ENCODE measurements at places on chromosomes 5 and 9.
A peak's percentile ranks its signal among the peaks of the same experiment; 100 is the strongest.

DNA sequence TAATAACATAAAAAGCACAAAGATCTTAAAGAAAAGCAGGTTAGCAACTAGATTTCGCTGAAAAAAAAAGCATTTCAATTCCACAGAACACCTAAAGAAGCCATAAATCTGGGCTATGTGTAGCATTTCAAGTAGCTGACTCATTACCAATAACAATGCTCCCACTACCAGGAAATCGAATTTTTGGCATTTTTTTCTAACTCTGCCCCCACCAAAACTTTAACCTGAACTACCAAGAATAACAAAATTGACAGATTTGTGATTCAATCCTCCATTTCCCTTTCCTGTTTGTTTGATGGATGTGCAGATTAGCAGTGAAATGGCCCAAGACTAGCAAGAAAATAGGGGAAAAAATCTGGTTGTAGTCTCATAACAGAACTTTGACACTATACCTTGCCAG, 180.2 kb downstream of the RASEF start:
- DNase-seq = peak; percentile 43

DNA sequence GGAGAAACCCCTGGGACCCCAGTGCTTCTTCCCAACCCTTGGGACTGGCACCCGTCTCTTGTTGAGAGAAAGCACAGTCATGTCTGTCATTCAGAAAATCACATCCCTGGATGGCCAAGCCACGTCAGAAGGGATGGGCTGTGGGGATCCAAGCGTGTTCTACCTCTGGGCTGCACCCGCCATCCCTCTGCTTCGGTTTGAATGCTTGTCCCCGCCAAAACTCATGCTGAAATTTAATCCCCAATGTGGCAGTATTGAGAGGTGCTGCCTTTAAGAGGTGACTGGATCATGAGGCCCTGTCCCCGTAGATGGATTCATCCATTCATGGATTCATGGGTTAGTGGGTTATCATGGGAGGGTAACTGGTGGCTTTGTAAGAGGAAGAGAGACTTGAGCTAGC, 27.0 kb downstream of the CEL start:
- no peak for DNase-seq

- no peak for DNase-seq
These were observed 15.8 kb upstream of the LRRC70 start for GRCh38 chr5:62562867-62563266.

DNA sequence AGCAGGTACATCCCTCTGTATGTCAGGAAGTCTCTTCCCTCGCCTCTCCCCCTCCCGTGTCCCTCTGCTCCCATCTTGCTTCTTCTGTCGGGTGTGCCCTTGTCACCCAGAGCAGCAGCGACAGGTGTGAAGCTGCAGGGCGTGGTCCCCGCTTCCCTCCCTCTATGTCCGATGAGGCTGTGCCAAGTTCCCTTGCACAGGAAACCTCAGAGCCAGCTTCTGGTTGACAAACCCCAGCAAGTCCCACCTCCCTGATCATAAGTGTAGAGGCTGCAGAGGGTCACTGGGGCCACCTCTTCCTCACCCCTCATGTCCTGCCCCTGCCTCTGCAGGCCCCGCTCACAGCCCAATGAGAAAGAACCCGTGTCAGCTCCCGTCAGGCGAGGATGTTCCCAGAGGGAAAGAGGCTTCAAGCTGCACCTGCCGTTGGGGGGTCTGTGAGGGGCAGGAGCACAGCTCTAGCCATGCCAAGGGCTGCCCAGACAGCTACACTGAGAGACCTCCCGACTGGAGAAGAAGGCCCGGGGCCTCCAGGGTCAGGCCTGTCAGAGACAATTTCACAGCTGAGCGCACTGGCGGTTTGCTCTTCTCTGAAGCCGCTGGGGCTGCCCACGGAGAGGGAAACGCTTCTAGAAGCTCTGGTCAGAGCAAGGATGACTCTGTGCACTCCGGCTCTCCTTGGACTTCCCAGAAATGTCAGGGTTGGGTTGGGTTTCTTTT, 73.3 kb downstream of the AK8 start:
- no peak for DNase-seq

DNA sequence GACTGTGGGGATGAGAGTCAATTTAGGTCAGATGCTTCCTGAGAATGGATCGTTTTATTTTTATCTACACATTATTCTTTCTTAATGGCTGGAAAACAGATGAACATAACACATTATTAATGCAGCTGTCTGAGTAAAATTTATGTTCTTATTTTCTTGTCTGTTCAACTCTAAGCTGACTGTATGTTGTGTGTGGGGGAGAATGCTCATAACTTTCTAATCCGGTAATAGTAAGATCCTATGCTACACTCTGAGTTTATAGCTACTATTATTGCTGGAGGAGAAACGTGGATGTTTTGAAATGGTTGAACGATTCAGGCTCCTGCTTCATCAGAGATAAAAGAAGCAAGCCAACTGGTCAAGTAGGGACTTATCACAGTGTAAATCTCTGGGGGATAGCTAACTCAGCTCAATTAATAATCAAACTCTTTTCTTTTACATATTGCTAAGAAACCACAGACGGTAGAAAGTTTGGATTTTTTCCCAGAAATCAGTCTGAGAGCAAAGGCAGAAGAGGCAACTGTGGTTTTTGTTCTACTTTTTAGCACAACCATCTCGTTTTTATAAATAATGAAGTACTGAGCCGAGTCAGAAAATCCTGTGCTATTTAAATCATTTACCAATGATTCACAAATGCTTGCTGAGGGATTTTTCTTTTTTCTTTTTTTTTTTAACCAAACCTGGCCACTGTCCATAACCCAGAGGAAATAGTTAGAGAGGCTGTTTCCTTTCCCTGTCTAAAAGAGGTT, 265.0 kb upstream of the FAM174A start:
- peak; percentile 9 for DNase-seq

DNA sequence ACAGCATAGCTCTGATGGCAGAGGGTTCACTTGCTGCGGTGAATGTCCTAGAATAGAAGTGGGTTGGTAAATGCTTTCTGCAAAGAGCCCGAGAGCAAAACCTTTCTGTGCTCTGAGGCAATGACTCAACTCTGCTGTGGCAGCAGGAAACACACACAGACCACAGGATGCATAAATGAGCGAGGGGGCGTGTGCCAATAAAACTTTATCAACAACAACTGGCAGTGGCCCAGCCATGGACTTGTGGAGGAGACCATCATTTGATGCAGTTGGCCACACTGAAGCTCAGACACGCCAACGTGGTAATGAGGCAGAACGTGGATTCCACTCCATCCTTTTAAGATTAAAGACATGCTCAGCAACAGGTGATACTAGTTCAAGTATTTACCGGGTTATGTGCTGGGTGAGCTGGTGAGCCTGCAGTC, 6.8 kb downstream of the MRPL36 start:
- DNase-seq = peak; percentile 92
